ENCODE measurements at places on chromosomes 16 and 17.

- no peak for DNase-seq
Measured at GRCh38 chr17:47243737-47244598, 9.7 kb upstream of the ITGB3 start.

- DNase-seq: no peak
Measured at GRCh38 chr17:30344283-30345088, 10.6 kb upstream of the TMIGD1 start.

- no peak for DNase-seq
Measured at GRCh38 chr17:17515934-17516930, 20.0 kb upstream of the RASD1 start.

DNA sequence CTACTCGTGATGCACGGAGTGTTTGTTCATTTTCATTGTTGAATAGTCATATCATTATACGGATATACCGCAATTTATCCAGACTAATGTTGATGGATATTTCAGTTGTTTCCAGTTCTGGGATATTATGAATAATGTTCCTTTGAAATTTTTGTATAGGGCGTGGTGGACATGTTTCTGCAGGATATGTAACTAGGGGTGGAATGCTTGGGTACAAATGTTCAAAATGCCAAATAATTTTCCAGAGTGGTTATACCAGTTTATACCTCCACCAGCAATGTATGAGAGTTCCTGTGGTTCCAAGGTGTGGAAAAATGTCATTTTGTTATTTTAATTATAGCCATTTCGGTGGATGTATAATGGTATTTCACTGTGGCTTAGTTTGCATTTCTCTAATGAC is 53.6 kb downstream of the NUP88 start:
- peak; percentile 49 for DNase-seq

DNA sequence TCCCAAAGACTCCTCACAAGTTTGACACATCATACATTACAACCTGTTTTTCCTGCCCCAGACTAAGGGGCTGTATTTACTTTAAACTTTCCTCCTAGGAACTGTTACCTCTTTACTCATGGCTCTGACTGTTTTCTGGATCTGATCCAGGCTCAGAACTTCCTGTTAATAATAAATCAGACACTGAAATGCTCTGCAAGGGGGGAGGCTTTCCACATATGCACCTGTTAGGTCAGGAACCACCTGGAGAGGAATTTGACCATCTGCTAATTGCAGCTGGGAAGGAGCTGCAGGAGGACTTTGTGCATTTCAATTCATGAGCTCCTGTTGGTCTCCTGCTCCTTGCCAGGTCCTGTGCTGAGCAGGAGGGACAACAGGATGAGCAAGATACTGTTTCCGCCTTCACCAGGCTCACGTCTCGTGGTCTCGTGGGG is 476.9 kb upstream of the CDH5 start:
- DNase-seq: no peak

DNA sequence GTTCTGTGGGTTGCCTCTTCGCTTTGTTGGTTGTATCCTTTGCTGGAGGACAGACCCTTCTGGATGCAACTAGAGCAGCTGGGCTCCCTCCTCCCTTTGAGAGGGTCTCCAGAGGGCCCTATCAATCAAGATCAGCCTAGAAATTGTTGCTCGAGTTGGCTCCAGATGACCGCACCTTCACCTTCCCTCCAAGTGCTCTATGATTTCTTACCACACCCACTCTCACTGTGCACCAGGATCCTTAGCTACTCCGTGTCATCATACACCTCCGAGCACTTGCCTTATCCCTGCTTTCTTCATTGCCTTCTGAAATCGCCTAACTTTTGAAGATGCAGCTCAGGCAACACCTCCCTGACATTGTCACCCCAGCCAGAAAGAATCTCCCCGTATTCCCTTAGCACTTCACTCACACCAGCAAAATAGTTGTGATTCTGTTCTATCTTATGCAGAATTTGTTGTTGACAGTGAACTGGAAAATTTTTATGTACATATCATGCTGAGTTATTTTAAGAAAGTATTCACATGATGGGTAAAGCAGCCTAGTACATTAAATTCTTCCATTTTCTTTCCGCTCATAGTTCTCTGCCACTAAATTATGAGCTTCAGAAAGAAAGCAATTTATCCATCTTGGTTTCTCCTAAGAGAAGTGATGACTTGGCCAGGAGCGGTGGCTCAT is 52.9 kb downstream of the ABAT start:
- no peak for DNase-seq

DNA sequence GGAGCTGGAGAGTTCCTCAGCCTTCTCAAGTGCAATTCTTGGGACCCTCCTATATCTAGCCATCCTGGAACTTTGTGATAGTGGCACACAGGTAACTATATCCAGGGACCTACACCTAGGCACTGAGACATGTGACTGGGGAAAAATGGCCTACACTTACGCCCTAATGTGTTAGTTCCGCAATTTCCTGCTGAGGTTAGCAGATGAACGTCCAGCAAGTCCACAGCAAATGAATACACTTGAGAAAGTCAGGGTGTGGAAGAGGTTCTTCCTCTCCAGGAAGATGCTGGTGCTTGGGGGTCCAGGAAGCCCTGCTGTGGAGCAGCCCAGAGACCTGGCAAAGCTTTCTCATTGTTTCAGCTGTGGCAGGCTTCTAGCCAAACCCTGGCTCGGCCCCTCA is 20.8 kb downstream of the PIK3R5 start:
- DNase-seq: no peak

DNA sequence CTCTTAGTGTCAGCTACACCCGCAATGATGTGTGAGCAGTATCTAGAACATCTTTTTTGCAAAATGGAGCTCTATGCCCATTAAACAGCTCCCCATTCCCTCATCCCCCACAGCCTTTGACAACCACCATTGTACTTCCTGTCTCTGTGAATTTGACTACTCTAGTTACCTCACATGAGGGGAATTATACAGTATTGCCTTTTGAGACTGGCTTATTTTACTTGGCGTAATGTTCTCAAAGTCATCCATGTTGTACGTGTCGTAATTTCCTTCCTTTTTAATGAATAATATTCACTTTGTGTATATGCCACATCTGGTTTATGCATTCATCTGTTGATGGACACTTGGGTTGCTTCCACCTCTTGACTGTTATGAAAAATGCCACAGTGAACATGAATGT is 23.2 kb upstream of the CCL22 start:
- DNase-seq: no peak

DNA sequence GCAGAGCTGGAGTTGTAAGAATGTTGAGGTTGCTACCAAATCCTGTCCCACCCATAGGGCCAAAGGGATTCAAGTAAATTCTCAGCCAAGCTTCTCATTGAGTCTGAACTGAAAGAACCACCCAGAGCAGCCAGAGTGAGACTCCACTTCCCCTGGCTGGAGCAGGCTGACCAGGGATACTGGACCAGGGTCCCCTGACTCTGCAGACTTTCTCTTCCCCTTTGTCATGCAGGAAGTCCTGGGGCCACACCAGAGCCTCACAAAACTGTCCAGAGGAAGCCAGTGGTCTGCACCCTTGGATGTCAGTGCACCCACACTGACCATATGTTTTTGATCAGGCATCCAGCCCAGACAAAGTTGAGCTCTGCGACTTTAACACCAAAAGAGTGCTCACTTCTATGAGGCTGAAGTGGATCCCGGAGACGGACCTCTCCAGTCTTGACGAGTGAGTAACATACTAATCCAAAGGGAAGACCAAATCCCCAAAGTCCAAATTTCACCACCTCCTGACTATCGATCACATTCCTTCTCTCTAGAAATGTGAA is 4.1 kb downstream of the NXN start:
- no peak for DNase-seq

DNA sequence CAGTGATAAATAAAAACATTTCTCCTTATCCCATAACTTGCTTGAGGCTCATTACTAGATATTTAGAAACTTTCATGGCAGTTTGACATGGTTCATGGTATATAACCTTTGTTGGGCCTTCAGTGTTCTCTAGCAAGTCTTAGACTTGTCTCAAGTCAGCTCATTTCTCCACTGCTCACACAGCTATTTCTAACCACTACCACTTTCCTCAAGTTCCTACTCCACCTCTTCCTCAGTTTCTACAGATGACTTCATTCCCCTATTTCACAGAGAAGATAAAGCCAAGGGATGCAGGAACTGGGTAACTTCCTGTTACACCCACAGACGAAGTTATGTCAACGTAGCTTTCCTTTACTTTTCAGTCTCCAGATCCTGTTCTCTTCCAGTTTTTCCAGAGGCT is 23.2 kb downstream of the NLK start:
- no peak for DNase-seq

DNA sequence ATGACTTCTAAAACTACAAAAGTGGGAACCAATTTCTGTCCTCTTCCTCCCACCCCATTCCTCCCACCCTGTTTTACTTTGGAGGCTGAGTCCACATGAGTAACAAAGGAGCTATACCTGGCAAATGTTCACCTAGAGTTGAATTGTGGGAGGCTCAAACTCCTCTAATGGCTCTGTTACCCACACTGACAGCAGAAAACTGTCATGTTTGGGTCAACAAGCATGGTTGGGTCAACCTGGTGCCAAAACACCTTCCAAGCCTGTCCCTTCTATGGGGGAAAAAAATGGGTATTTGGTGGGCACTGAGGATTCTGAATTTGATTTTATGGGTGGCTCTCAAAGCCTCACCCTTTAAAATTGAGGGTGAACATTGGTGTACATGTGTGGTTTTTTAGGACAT is 12.0 kb upstream of the HOXB13 start:
- DNase-seq: no peak

DNA sequence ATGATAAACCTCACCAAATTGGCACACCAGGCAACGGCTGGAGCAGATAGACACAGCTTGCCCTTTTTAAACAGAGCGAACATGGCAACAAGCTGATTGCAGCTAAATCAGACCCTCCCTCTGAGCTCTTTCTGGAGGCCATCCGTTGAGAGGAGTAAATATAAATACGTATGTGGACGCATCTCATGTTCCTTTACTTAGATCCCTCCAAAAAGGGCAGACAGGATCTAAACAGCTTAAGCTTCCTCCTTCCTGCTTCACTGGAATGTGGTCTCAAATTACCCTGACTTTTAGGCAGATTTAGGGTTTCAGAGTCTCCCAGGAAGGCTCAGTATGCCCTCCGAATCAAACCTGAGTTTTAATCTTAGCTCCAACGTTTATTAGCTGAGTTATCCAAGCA is 204.7 kb upstream of the GOT2 start:
- DNase-seq: no peak

- no peak for DNase-seq
Measured at GRCh38 chr17:71339206-71339605, 781.6 kb upstream of the SOX9 start.

- DNase-seq: no peak
Measured at GRCh38 chr16:70402916-70403659, 35.8 kb downstream of the ST3GAL2 start.

DNA sequence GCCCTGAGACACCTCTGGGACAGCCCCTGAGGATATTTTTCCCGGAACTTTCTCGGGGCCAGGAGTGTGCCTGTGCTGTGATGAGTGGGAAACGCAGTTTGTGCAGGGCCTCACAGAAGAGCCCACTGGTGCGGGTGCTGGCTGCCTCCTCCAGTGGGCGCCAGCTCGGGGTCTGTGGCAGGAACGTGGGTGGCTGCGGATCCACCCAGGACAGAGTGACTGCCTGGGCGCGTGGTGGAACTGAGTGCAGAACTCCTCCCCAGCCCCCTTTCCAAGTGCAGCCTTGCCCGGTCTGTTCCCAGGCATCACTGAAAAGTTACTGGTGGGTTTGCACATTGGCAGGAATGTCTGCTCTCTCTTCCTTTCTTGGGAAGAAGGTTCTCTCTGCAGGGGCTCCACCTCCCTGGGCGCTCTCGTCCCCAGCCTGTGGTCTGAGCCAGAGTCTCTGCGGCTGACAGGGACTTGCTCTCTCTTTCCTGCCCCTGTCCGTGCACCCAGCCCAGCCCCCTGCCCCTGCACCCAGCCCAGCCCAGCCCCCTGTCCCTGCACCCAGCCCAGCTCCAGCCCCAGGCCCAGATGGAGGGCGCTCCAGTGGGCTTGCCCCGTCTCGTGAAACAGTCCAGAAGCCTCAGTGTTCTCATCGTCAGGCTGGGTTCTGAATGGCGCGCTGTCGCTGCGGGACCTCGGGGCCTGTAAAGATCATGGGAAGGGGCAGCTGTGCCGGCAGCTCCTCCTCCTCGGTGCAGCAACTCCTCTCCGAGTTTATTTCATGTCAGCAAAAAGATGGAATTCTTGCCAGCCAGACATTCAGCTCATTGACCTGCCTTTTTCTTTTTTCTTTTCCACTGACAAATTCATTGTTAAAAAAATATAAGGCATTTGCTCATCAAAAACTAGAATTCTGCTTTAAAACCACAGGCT is 117.5 kb downstream of the BANP start:
- DNase-seq: no peak

- no peak for DNase-seq
Measured at GRCh38 chr17:72609501-72609900, 483.0 kb downstream of the SLC39A11 start.

DNA sequence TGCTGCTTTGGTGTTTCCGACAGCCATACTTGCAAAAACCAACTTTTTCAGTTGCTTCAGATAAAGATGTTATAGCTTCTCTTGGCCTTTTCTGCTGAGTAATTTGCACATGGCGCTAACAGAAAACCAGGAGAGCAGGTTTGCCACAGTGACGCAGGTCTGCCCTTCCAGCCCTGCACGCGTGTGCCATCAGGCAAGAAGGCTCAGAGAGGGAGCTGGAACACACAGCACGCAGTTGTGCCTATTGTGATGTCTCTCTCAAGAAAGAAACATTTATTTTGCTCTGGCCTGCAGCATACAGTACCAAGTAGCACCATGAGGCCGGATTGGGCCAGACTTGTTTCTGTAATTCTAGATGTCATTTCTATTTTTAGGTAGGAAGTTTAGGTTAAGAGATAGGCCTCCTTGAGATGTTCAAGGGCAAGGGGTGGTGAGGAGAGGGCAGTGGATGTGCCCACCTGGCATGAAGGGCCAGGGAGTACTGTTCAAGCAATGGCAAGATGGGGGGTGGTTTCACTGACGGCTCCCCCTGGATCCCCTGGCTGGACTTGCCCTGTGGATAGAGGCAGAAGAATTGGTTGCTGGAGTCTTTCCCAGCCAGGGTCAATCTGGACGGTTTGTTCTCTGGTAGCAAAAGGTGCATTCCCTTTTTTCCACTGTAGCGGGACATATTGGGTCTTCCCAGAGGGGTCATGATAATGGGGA is 1.9 kb downstream of the CBX2 start:
- no peak for DNase-seq

GRCh38 chr16:4381072-4381934 is 9.7 kb downstream of the VASN start:
- DNase-seq: no peak

- DNase-seq: no peak
Measured at GRCh38 chr17:59427425-59427921, 96.0 kb downstream of the YPEL2 start.

- DNase-seq: peak; percentile 87
Measured at GRCh38 chr17:42525221-42525620, 10.8 kb upstream of the NAGLU start.

DNA sequence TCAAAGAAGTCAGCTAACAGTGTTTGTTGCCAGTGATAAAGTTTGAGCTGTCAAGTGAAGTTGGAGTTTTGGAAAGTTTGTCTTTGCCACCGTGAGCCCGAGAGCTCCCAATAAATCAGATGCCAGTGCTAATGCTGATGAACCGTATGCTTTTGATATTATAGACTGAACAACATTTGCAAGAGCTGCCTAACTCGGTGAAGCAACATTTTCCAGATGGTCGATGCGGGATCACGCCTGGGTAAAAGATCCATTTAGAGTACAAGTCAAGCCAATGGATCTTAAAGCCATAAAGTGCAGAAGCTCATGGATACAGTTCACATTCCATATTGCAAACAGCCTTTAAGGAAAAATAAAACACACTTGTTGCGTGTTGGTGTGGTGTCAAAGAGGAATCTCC is 9.6 kb downstream of the BANP start:
- DNase-seq: no peak

Measured in keratinocyte (primary cell).